ENCODE measurements at places on chromosomes 4 and X.
A peak's percentile ranks its signal among the peaks of the same experiment; 100 is the strongest.

DNA sequence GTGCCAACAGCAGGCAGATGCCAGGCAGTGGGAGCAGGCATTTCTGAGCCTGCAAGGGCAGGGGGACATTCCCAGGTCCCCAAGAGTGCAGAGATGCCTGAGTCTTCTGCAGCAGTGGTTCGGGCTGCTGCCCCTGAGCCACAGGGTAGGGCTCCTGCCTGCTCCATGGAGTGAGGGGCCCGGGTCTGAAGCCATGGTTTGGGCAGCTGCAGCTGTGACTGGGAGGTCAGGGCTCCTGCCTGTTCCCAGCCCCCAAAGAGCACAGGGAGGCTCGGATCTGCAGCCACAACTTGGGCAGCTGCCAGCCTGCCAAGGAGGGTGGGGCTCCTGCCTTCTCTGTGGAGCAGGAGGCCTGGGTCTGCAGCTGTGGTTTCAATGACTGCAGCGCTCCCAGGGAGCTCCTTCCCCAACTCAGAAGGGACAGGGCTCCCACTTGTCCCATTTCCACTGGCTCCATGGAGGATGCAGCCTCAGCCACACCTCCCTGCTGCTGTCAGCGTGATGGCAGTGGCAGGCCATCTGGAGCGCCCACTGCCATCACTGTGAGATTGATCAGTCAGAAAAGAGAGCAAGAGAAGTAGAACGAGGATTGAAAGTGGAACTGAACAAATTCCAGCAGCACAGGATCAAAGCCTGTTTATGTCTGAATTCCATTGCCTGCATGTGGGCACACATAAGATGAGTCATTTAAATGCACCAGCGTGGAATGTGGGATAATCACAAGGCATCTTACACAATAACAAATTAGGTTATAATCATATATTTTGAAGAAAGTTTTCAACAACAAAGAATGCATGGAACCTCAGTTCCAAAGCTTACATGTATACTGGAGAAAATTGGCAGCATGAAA lies 93.1 kb upstream of the CXorf51A start:
- no peak for DNase-seq

DNA sequence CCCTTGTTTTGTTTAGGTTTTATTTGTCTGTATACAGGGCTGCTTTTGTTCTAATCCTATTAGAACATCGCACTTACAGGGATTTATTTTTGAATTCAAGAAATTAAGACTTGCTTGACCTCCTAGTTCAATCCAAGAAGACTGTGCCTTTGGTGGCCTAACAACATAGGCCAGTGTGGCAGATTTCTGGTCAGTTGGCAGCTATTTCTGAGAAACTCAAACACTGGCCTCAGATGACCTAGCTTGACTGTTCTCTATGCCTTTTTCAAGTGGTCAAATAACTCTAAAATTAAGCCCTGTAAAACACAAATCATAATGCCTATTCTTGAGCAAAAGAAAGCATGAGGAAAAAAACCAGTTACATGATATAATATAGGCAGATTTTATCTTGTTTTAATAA lies 89.3 kb upstream of the GPR34 start:
- peak; percentile 1 for DNase-seq

DNA sequence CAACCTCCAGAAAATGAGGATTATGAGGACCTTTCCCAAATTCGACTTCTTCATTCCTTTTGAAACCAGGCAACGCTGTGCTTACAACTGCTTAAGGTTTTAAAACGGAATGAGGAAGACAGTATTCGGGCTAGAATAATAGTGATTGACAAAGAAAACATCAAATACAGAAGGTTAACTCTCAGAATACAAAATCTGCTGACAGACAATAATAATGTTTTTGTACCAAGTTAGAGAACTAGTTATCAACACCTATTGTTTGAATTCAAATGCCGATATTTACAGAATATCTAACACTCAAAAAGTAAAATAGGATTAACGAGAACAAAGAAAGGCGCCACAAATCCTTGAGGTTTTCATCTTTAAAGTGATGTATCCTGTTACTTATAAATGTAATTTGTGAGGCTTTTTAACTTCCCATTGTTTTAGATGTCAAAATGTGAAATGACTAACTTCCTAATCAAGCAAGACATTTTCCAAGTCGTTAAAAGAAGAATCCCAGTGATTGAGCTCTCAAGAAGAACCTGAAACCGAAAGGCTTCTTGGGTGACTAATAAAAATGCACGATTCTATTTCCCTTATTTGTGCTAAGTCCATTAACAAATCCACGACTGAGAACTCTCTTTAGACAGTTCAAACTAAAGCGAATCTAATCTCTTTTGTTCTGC lies 118.3 kb downstream of the SORBS2 start:
- no peak for DNase-seq

DNA sequence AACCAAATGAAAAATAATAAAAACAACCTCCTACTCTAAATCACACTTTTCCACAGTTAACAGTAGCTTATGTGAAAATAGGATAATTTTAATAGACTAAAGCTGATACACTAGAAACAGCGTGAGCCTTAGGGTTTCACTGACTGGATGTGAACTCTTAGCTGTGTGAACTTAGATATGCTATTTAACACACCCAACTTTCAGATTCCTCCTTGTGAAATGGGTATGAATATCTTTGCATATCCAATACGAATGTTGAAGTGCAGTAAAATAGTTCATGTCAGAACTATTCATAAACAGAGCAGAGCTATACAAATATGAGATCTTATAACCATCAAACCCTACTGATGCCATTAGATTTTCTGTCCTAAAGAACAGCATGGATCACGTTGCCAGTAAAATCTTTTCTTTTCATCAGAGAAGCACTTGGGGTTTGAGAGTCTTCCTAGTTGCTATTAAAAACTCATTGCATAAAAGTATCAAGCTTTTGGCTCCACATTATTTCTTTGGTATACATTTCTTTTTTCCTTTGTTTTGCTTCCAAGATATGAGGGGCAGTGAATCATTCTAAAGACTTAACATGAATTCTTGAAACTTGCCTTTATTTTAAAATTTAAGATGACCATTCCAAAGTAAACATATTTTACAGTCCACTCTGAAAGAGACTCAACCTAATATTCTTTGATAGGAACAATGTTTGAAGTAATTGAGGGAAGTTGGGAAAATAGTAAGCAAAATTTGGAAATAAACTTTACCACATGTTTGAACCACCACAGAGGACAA lies 102.4 kb downstream of the CPE start:
- no peak for DNase-seq

DNA sequence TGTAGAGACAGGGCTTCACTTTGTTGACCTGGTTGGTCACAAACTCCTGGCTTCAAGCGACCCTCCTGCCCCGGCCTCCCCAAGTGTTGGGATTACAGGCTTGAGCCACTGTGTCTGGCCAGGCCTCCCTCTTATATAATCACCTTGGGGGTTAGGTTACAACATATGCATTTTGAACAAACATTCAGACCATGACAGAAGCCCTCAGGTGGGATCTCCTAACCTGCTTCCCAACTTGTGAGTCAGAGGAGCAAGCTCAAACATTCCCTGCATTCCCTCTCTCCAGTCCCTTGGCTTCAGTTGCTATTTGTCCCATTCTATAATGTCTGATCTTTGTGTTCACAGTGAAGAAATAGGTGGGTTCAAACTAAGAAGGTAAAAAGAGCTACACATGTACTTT lies 76.5 kb upstream of the NRK start:
- no peak for DNase-seq
